ENCODE measurements at places on chromosomes 12 and 14. TPM values are rescaled to one million over a fixed set of nuclear protein-coding genes. Genes with fewer than 3 reads are reported as not detected.

GOLT1B gene
- total RNA-seq, result 54.5 TPM

PTHLH gene
- total RNA-seq, result 1.6 TPM

SLC38A4 gene
- 0.56 TPM for total RNA-seq

HOXC10 gene
- total RNA-seq, result not detected

SMIM41 gene
- 0.07 TPM for total RNA-seq

ZFC3H1 gene
- total RNA-seq, result 35.9 TPM
